ENCODE measurements at places on chromosomes 1 and 21.

- DNase-seq: no peak
These were observed 112.0 kb upstream of the LRRC7 start for GRCh38 chr1:69455718-69456117.

GRCh38 chr21:39346671-39347331, 2.1 kb downstream of the HMGN1 start:
- DNase-seq: no peak

- DNase-seq: no peak
These were observed 197.2 kb upstream of the PROX1 start for GRCh38 chr1:213790565-213790964.

DNA sequence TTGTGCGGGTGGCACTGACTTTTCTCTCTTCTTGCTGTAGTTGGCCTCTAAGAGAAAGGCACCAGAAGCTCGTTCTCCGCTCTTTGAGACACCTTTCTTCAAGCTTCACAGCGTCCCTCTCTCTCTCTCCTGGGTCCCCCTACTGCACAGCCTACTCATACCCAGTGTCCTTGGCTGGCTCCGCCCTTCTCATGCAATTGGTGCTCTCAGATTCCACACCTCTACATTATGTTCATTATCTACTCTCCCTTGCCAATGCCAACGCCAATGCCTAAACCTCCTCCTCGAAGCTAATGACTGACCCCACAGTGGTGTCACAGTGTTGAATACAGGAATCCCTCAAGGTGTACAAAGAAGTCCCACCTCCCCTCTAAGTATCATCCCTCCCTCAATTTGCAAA, 4.8 kb upstream of the DNAJC28 start:
- DNase-seq: no peak

- DNase-seq: no peak
These were observed 2.1 kb downstream of the CACHD1 start for GRCh38 chr1:64472040-64472376.

- DNase-seq: no peak
These were observed 148.1 kb downstream of the NRIP1 start for GRCh38 chr21:14916676-14917141.

GRCh38 chr1:171081314-171081753, 9.4 kb upstream of the FMO3 start:
- peak; percentile 66 for DNase-seq

GRCh38 chr1:87045761-87046304, 131.4 kb downstream of the HS2ST1 start:
- peak; percentile 49 for DNase-seq

DNA sequence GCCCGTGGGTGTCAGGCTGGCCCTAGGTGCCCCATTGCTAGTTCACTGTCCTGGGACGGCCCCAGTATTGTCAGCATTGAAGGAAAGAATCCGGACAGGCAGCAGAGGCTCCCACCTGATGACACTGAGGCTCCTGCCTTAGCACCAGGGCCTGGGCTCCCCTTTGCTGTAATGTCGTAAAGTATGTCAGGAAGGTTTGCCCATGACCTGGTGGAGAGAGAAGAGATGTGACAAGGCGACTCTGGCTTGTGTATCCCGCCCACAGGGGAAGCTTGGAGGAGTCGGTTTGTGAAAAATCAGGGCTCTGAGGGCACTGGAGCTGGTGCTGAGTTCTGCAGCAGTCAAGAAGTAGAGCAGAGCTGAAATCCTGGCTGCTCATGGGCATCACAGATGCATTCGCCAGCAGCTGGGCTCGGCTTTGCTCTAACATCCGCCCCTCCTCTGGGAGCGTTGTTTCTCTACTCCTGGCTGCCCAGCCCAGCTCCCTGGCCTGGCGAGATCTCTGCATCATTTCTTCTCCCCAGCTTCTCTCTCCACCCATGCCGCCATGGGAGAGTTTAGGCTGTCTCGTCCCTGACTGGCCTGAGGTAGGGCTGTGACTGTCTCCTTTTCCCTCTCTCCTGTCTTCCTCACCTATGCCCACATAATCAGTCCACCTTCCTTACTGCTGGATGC, 74.1 kb downstream of the ADARB1 start:
- DNase-seq: no peak

DNA sequence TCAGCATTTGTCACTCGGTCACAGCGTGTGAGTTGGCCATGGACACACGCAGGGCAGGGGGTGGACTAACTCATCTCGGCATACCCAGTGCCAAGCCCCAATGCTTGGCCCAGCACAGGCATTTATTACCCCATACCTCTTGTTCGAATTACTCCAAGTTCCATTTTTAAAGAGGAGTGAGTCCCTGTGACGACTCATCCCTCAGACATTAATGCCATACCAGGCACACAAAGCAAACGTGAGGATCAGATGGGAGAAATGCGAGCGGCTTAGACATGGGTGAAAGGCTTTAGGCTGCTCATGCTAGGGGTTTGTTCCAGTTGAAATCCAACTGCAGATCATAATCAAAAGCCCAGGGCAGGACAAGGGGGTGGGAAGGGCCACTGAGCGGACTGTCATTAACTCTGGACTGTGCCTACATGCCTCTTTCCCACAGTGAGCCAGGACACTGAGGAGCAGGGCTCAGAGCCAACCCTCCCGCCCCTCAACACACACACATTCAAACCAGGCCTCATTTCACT, 118.5 kb upstream of the NGF start:
- peak; percentile 60 for DNase-seq

DNA sequence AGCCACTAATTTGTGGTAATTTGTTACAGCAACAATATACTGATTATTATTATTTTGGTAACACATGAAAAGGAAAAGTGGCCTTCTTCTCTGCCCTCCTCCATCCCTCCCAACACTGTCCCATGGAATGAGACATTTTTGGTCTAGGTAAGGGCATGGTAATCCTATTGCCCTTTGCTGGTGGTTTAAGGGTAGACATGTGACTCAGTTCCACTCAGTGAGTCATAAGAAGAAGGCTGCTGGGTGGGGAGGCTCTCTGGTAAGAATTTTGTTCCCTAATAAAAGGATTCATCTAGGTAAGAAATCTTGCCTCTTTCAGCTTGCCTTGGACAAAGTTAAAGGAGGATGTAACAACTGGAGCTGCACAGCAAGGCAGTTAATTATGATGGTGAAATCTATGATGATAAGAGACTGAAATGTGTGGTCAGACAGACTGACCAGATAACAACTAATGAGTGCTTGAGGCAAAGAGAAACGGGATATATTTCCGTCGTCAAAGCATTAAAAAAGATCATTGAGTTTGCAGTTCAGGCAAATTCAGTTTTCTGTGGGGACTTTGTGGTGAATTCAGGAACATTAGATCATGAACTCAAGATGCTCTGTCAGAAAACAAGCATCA, 232.0 kb upstream of the KCNK2 start:
- DNase-seq: peak; percentile 70

DNA sequence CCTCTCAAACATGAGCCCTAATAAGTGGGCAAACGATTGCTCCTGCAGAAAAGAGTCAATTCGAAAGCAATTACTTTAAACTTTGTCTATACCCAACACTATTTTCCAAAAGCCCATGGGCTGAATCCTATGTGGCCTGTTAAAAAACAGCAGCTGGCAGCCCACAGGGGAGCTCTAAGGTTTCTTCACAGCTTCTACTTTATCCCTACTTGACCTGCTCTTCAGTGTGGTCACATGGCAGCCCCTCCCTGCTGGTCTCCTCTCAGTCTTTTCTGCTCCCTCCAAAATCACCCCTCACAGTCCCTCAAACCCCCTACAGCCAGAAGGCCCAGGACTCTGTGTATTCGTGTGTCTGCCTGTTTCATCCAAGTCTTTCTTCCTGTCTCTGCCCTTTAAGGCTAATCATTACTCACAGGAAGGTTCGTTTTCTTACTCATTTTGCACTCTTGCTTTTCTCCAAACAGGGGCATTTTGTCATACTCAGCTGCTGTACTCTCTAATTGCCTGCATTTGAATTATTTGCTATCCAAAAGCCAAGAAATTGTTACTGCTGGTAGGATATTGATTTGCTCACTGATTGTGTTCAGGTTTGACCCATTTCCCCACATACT, 62.4 kb upstream of the FAM3B start:
- DNase-seq: no peak

GRCh38 chr1:148318123-148318903, 164.8 kb downstream of the PPIAL4G start:
- peak; percentile 20 for DNase-seq

DNA sequence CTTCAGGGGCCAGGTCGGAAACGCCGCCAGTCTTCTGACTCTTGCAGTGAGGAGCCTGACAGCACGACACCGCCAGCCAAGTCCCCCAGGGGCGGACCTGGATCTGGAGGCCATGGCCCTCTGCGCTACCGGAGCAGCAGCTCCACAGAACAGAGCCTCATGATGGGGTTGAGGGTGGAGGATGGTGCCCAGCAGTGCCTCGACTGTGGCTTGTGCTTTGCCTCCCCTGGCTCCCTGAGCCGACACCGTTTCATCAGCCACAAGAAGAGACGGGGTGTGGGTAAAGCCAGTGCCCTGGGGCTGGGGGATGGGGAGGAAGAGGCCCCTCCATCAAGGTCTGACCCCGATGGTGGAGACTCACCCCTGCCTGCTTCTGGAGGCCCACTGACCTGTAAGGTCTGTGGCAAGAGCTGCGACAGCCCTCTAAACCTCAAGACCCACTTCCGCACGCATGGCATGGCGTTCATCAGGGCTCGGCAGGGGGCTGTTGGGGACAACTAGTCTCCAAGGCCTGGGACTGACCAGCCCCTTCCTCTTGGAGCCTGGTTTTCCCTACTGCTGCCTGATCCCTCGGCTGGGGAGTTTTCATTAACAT, 8.7 kb downstream of the ZNF687 start:
- DNase-seq: no peak

GRCh38 chr1:183301239-183301638, 115.2 kb downstream of the LAMC2 start:
- DNase-seq: no peak
